Kasumi-1 (cell line): ENCODE measurements at places on chromosomes 5 and 9.
A peak's percentile ranks its signal among the peaks of the same experiment; 100 is the strongest.

GRCh38 chr9:72807765-72808445 lies 144.9 kb downstream of the ALDH1A1 start:
- peak; percentile 12 for DNase-seq

- peak; percentile 73 for DNase-seq
Observed at GRCh38 chr9:35114840-35115628, 628 bp downstream of the ATOSB start.

DNA sequence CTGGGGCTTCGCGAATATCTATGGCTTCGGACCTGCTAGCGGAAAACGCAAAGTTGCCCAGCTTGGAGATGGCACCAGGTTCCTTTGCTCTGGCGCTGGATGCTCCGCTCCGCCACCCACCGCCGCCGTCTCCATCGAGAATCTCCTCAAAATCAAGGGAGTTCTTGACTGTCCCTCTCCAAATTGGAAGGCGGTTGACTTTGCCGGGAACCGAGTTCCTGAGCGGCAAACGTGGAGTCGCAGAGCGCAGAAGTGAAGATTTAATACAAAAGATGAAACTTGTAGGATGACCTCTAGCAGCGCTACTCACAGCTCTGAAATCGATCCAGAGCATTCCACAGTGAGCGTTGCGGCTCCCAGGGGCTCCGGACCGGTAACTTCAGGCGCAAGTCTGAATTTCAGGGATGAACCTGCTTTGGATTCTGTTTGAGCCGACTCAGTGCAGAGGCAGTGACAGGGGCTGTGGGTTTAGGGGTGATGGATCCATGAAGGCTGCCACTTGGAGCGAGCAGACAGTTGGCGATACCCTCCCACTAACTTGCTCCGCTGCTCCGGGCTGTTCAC lies 1641.5 kb upstream of the C9orf72 start:
- DNase-seq, result no peak

DNA sequence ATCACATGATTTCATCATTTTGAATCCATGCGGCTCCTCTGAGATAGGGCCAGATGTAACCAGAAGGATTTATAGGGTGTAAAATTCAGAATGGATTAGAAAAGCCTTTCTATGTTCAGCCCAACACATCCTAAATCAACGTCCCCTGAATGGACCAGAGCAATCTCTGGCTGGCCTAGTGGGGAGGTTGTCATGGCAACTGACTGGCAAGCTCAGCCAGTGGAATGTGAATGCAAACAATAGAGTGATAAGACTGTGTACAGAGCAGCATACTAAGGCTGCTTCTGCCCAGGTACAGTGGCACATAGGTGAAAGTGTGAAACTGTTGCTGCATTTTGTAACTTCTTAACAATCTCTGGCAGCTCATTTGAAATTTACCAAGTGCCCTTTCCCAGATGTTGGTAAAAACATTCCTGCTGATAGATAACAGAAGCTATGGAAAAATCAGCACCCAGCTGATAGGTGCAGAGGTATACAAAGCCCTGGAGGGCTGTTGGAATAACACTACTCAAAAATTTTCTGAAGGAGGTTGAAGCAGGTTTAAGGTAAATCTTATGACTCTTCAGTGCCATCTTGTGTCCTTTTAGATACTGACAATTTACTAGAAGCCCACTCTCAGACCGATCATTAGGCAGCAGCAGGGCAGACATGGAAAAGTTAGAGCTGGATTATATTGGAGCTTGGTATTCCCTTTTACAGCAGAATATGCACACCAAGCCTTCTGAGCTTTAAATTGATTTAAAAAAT lies 267.2 kb downstream of the RAB3C start:
- DNase-seq, result peak; percentile 63

GRCh38 chr5:119445544-119445943 lies 6.8 kb upstream of the HSD17B4 start:
- no peak for DNase-seq

GRCh38 chr9:694403-695154 lies 146.9 kb upstream of the DMRT1 start:
- DNase-seq, result no peak

DNA sequence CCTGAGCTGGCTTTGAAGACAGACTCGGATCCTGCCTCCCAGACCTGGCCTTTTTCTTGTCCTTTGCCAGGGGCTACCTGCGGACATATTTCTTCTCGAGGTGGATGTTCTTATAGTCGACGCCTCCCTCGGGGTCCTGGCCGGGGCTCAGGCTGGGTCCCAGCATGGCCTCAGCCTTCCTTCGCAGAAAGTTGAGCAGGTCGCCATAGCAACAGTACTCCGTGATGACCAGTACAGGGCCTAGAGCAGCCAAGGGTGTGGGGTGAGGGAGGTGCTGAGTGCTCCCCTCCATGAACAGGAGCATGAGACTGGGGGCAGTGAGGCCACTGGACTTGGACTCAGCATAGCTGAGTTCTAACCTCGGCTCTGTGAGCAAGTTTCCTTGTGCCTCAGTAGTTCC lies 26.7 kb downstream of the CSF1R start:
- no peak for DNase-seq

DNA sequence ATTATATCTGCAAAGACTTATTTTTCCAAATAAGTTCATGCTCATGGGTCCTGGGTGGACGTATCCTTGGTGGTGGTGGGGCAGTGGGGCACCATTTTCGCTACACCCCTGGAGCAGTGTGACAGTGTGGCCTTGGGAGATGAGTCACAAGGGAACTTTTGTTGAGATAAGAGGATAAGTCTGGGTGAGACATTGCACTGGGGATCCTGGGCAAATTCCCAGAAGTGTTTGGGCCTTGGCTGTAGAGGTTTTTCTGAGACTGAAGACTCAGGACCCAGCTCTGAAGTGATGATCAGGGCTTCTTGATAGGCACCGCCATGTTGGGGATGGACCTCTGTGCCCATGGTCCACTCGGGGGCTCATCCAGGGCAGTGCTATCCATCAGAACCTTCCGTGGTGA lies 149.4 kb downstream of the MACROH2A1 start:
- DNase-seq, result no peak

- peak; percentile 87 for DNase-seq
Observed at GRCh38 chr5:14727428-14727865, 62.9 kb downstream of the OTULIN start.

DNA sequence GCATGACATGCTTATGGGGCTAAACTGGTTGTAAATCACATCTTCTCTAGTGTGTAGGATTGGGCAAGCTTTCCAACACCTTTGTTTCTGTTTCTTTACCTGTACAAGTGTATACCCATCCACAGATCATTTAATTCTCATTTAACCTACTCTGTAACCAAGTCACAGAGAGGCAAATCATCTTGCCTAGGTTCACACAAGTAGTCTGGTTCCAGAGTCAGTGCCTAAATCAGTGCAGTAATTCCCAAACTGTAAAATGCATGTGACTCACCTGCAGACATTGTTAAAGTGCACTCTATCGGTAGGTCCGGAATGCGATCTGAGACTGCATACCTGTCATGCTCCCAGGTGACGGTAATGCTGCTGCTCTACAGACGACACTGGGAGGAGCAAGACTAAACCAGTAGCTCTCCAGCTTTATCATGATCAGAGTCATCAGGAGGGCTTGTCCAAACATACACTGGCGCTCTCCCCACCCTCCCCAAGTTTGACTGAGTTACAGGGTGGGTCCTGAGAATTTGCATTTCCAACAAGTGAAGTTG lies 107.9 kb upstream of the FREM1 start:
- DNase-seq, result no peak

DNA sequence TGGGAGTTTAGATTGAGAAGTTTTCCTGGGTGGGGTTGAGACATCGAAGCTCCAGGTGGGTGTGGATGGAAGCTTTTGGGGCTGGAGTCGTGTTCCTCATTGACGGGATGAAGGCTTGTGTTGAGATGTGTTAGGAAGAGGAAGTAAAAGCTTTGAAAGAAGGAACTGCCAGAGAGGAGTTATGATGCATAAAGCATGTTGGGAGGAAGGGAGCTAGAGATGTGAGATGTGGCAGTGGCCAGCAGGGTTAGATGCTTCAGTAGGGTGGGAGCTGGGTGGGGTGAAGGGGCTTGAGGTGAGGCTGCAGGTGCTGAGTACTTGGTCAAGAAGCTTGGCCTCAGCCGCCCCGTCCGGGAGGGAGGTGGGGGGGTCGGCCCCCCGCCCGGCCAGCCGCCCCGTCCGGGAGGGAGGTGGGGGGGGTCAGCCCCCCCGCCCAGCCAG lies 56.7 kb downstream of the HSPA4 start:
- peak; percentile 89 for DNase-seq

DNA sequence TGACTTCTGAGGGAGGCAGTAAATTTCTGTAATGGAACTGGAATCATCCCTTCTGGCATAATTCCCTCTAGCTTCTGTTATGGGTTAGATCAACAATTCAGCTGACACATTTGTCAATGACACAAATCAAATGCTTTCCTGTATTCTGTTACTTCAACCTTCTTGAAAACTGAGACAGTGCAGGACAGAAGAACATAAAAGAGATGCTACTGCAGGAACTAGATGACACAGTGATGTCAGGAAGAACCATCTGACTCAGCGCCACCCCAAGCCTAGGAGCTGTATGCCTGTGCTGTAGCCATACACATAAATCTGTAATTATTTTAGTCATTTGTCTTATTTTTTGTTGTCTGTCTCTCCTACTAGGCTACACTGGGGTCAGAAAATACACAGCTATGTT lies 18.2 kb upstream of the CEP120 start:
- no peak for DNase-seq

DNA sequence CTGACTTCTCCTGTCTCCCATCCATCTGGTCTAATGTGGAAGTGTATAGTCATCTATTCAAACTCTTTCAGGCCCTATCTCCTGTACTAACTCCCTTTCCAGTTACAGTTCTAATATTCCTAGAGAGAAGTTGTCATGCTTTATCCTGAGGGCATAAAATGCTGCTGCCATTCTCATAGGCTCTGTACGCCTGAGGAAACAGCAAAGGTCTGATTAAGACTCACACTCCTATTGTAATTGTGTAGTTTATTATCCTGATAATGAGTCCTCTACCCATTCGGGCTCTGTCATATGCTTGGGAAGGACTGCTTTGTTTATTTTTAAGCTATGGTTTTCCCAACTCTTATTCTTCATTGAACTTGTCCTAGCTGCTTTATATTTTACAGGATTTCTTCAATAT lies 290.4 kb downstream of the TMEM38B start:
- DNase-seq, result no peak

DNA sequence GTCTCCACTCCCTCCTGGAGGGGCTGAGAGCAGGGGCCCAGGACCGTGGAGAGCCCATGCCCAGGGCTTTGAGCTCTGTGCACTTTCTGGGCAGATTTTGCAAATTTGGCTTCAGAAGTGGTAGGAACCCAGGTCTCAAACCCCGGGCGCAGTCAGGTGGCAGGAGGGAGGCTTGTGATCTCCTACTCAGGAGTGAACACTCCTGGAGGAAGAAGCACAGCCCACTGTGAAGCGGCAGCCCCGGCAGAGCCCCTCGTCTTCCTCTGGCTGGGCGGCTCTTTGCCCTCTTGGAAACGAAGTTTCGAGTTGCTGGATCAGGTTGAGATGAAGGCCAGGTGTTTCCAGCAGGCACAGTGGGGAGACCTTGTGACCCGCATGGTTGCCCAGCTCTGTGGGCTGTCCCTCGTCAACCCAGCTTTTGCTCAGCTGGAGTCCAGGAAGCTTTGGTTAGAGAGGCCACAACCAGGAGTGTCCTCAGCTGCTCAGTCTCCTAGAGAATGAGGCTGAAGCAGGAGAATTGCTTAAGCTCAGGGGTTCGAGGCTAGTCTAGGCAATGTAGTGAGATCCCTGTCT lies 48.5 kb downstream of the WNK2 start:
- DNase-seq, result no peak

DNA sequence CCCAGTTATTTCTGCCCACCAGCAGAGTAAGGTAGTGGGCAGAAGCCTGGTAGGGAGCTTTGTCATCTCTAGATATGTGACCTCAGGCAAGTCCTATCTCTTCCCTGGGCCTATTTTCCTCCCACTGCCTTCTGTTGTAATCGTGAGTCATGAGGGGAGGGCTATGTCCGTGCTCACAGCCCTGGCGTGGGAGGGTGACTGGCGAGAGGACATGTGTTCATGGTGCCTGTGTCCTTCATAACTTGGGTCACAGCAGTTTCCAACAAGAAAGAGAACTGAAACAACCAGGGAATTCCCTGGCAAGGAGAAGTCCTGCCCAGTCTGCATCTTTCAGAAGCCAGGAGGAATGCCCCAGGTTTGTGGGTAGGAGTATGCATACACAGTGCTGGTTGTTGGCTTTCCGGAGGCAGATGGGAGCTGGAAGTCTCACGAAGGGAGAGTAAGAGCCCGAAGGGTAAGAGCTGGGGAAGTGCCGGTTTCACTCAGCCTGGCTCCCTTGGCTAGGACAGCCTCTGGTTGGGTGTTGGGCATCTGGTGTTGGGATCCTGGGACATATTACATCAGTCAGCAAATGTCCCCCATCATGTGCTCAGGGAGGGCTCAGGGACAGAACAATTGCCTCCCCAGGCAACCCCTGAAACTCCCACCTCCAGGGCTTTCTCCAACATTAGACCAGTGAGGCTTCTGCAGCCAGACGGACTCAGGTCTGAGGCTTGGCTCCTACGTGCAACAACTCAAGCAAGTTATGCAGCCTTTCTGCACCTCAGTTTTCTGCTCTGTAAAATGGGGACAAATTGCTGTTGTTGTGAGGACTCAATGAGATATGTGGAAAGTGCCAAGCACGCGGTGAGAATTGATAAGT lies 4.3 kb upstream of the TIFAB start:
- no peak for DNase-seq
